Cardiac fibroblast (primary cell): ENCODE measurements at places on chromosomes 7 and 10.

DNA sequence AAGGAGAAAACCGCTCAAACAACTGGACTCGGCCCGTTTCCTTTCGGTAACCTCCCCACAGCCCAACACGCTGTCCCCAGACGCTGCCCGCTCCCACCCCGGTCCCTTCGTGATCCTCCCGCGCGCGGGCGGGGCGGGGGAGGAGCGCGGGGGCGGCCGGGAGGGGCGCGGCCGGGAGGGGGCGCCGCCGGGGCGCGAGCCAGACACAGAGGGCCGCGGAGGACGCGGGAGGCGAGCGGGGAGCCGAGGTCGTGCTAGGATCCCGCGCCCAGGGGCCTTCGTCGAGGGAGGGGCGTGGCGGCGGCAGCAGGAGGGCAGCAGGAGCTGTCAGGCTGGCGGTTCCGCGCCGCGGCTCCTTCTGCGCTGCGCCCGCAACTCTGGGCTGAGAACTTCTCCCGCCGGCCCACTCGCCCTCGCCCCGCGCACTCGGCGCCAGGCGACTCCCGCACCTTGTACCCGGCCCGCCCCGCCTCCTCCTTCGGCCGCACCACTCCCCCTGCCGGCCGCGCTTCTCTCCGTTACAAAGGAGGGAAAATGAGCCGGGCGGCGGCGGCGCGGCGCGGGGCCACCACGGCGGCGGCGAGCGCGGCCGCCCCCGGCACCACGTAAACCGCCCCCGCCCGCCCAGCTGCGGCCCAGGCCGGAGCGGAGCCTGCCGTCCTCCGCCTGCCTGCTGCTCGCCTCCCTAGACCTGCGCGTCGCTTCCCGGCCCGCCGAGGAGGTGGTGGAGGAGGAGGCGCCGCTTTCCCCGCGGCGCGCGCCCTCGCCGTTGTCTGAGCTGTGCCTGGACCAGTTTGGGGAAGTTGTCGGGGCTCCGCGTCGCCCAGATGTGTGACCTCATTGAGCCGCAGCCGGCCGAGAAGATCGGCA, at the start of gene CDK14:
Gene CDK14, plus strand, starts transcription at position 521 of the 870 bp plus-strand sequence. Its CDS starts 307 bp downstream, at position 828.
- DNase-seq = peak; percentile 77

GRCh38 chr7:115971506-115971905, 59.1 kb downstream of the TFEC start:
- no peak for DNase-seq

DNA sequence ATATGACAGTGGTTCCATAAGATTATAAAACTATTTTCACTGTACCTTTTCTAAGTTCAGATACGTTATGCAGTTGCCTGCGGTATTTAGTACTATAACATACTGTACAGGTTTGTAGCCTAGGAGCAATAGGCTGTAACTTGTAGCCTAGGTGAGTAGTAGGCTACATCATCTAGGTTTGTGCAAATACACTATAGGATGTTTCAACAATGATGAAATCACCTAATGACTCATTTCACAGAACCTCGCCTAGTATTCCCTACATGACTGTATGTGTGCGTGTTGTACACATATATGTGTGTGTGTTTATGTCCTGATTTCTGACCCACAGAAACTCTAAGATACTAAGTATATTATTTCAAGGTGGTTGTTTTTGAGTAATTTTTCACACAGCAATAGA, 139.0 kb downstream of the HERPUD2 start:
- peak; percentile 27 for DNase-seq

DNA sequence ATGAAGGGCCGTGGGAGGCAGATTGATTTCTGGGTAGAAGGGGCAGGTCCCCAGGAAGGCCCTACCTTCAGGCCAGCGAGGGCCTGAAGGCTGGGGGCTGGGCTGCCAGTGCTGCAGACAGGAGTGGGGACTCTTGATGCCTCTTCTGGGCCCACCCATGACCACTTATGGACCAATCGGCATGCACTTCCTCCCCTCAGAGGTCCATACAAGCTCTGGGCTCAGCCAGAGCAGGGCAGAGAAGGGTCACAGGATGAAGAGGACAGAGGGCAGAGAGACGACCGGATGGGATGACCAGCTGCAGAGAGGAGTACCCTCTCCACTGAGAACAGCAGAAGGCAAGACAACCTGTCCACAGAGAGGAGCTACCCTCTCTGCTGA, 120.1 kb downstream of the DYNC2I1 start:
- no peak for DNase-seq

DNA sequence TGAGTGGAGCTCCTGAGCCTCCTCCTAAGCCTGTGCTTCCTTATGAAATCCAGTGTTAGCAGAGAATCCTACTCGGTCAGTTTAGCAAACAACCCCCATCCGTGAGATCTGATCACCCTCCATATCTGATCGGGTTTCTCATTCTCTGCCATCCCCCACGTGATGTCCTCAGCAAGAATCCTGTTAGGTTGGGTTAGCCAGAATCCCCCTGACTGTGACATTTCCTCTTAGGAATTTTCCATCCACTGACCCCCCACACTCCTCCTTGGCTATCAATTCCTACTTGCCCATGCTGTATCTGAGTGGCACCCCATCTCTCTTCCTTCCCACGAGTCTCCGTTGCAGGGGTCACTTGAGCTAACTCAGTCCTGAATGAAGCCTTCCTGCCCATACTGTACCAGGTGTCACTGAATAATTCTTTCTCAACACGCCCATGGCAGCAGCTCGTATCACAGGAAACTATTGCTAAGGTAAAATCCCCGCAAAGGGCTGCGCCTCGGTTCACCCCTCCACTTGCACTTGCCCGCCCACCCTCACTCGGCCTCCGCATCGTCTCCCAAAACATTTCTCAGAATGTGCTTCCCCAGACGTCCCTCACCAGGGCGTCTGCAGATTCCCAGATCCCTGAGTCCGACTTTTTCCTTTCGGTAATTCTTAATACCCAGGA, 44.1 kb downstream of the MYOF start:
- DNase-seq = peak; percentile 69

GRCh38 chr7:43201912-43202311, 89.5 kb downstream of the HECW1 start:
- DNase-seq = peak; percentile 82

- peak; percentile 87 for DNase-seq
These were observed 23.9 kb upstream of the SEPHS1 start for GRCh38 chr10:13371897-13372470.

DNA sequence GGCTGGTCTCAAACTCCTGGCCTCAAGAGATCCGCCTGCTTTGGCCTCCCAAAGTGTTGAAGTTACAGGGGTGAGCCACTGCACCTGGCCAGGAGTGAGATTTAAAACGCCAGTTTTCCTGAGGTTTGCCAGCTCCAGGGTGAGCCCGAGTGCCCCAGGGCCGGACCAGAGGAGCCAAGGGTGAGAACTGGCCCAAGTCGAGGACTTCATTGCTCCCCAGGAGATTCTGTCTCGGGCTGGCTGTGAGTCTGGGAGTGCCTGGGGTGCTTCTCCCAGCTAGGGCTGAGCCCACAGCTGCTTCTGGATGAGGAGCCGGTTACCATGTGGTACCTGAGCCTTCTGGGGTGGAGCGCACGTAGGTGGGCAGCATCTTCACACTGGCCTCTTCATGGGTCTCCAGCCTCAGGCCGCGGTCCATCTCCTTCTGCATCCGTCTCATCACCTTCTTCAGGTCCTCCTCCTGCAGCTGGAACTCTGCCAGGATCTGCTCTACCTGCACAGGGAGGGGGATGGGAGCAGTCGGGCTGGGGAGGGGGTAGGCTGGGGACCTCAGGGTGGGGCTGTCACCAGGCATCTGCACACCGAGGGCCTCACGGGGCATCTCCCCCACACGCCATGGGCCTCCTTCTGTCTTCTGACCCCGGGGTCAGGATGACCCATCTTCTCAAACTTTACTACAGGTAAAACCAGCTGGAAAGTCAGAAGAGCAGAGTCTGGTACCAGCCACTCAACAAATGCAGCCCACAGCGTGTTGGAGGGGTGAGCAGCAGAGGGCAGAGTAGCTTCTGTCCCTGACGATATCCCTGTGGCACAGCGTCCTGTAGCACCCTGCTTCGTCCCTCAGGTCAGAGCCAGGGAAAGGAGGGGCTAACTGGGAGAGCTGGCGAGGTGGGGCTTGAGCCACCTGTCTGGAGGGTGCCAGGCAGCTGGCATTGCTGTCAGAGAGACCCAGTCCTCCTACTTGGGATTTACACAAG, 12.1 kb upstream of the MYL7 start:
- no peak for DNase-seq

DNA sequence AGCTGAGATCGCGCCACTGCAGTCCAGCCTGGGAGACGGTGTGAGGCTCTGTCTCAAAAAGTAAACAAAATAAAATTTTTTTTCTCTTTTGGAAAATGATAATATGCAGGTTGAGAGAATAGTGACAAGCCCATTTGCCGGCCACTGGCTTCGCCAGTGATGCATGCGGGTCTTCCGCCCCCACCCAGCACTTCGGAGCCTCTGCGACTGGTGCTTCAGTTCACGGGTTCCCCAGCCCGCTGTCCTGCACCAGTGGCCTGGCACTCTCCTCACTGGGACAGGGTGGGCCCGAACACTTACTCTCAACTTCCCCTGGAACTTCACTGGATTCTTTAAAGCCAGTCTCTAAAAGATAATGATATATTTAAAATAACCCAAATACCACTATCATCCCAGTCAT, 2.7 kb downstream of the SUN1 start:
- DNase-seq = no peak

DNA sequence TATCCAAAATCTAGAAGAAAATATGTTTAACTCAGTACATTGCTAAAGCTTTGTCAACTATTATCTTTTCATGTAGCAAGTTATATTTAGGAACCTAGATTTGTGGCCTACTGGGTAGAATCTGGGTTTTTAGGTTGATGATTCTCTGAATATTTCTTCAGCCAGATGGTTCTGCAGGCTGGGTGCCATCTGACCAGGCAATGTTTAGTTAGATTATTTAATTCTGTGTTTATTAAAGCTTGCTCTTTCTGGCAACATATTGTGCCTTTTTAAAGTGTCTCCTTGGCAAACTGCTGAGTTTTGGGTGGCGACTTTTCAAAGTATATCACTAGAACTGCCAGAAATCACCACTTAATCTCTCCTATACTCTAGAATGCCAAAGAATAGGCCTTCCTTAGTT, 114.1 kb downstream of the LHFPL3 start:
- DNase-seq = no peak

- DNase-seq = no peak
These were observed 284.4 kb downstream of the USP6NL start for GRCh38 chr10:11326913-11327616.

- DNase-seq = no peak
These were observed 45.1 kb downstream of the CAMK1D start for GRCh38 chr10:12394241-12395033.

GRCh38 chr7:147912946-147913638, 677.5 kb upstream of the C7orf33 start:
- no peak for DNase-seq

GRCh38 chr7:927031-927671, 27.3 kb downstream of the ADAP1 start:
- no peak for DNase-seq

DNA sequence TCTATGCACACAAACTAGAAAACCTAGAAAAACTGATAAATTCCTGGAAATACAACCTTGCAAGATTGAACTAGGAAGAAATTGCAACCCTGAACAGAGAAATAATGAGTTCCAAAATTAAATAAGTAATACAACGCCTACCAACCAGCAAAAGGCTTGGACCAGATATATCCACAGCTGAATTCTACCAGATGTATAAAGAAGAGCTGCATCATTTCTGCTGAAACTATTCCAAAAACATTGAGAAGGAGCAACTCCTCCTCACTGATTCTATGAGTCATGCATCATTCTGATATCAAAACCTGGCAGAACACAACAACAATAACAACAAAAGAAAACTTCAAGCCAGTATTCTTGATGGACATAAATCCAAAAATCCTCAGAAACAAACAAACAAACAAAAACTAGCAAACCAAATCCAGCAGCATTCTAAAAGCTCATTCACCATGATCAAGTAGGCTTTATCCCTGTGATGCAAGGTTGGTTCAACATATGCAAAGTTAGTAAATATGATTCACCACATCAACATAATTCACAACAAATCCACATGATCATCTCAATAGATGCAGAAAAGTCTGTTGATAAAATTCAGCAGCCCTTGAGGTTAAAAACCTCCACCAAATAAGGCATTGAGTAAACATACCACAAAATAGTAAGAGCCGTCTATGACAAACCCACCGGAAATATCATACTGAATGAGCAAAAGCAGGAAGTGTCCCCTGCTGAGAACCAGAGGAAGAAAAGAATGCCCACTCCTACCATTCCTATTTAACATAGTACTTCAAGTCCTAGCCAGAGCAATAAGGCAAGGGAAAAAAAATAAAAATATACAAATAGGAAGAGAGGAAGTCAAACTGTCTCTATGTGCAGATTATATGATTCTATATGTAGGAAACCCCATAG, 98.2 kb downstream of the PCDH15 start:
- no peak for DNase-seq

DNA sequence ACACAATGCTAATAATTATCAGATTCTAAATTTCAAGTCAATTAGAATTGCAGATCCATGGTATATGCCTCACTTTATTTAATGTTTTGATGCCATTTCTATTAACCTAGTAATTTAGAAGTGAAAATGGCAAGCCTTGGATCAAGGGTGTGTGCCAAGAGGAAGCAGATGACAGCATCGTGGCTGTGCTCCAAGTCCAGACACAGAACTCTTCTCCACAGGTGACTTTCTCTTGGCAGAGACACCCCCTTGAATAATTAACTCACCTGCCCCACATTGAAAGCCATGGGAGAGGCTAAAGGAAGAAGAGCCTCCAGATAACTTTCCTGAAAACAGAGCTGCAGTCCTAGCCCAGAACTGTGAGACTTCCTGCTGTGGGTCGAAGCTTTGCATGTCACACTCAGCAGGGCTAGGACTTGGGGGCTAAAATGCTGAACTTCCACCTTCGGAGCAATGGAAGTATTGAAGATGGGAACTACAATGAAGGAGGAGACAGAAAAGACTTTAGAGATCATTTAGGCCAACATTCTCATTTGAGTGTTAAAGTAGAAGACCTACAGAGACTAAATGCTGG, 996 bp upstream of the C10orf90 start:
- DNase-seq = no peak

DNA sequence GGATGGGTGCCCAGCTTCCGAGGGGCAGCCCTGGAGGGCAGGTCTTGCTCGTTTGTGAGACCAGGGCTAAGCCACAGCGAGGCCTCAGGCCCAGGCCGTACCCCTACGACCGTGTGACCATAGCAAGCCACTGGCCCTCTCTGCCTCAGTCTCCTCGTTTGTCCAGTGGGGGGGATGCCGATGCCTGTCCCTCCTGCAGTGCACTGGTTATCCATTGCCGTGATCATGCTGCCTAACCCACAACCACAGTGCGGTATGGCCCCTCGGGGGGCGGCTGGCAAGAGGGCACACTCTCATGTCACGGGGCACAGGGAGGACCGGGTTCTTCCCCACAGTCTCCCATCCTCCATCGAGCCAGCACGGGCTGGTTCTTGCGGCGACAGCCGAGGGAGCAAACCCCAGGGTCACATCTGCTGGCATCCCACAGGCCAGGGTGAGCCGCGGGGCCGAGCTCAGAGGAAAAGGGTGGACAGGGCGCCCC, 80.5 kb downstream of the ELFN1 start:
- no peak for DNase-seq

- DNase-seq = no peak
These were observed 128.4 kb downstream of the ARHGAP22 start for GRCh38 chr10:48476279-48476982.
